ENCODE measurements at places on chromosomes 5 and 9. TPM values are rescaled to one million over a fixed set of nuclear protein-coding genes. Genes with fewer than 3 reads are reported as not detected.
A peak's percentile ranks its signal among the peaks of the same experiment; 100 is the strongest.

GRCh38 chr9:79565245-79565644, 6.5 kb upstream of the TLE4 start:
- no peak for DNase-seq

DNA sequence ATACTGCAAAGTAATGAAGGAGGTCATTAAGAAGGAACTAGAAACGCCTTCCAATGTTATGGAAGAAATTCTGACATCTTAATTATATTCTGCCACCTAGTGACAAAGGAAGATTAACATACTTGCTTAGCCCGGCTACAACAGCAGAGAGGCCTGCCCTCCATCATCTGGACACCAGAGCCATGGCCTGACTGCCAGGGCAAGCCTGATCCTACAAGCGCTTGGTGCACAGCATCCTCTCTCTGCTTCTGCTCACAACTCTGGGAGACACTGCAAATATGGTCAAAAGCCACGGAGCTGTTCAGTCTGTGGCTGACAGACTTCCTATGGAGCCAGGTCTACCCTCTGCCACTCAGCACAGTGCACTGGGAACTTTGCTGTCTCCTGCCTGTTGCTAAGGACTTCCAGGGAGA, 87.3 kb upstream of the SLC44A1 start:
- DNase-seq, result peak; percentile 65

- DNase-seq, result no peak
These were observed 157.1 kb downstream of the OLFM1 start for GRCh38 chr9:135244271-135245221.

DNA sequence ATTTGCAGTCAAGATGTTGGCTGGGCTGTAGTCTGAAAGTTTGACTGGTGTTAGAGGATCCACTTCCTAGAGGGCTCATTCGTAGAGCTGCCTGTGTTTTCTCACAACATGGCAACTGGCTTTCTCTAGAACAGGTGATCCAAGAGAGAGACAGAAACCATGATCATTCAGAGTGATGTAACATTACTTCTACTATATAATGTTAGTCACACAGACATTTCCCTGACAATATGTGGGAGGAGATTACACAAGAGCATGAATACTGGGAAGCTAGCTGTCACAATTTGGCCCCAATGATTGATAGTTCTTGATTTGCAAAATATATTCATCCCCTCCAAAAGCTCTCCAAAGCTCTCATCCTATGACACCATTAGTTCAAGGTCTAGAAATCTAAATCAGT, 10.9 kb upstream of the TMEM161B start:
- DNase-seq, result no peak

GRCh38 chr9:98807814-98808195, 335 bp downstream of the GALNT12 start:
- DNase-seq, result no peak

CYSRT1 gene
- total RNA-seq, result 1.4 TPM

- DNase-seq, result no peak
These were observed 160.3 kb upstream of the TBC1D2 start for GRCh38 chr9:98415782-98416181.

DNA sequence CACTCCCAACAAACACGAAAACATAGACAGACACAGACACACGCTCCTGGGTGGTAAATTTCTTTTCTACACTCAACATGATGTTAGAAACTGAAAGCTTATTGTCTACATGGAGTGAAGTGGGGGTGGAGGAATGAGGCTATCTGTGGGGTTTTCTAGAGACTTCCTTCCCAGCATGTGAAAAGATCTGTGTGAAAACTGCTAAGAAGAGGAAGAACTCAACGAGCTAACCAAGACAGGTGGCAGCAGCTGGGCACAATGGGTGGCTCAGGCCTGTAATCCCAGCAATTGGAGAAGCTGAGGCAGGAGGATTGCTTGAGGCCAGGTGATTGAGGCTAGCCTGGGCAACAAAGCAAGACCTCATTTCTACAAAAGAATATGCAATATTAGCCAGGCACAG, 7.6 kb downstream of the FYB1 start:
- DNase-seq, result no peak

DNA sequence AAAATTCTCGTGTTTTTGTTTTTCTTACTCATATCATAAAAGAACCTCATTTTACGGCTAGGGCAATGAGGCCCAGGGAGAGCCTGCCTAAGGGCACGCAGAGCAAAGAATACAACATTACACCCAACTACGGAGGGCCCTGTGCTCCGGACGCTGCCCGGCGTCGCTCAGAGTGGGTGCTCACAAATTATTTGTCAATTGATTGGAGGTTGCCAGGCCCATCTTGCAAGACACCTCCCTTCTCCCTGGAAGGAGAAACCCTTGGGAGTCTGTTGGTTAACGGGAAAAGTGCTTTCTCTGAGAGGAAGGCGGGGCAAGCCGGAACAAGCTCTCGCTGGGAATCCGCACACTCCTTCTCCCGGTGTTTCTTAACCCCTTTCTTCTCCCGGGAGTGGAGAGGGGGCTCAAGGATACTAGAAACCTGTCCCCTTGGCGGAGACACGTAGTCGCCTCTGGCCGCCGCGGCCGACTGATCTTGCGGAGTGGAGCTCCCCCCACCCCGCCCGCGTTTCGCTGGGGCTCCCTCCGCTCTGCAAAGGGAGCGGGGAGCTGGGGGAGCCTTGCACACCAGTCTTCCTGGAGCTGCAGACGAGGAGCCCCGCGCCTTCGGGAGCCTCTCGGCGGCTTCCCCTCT, 599.3 kb upstream of the SGCD start:
- DNase-seq, result no peak

GMCL2 gene
- total RNA-seq, result not detected

TTC23L gene
- total RNA-seq, result 0.79 TPM

SLCO4C1 gene
- total RNA-seq, result 4.2 TPM

PITX1 gene
- total RNA-seq, result 1.1 TPM

- DNase-seq, result peak; percentile 16
These were observed 126.2 kb downstream of the BASP1 start for GRCh38 chr5:17343675-17344074.

SPINK4 gene
- total RNA-seq, result not detected

DNA sequence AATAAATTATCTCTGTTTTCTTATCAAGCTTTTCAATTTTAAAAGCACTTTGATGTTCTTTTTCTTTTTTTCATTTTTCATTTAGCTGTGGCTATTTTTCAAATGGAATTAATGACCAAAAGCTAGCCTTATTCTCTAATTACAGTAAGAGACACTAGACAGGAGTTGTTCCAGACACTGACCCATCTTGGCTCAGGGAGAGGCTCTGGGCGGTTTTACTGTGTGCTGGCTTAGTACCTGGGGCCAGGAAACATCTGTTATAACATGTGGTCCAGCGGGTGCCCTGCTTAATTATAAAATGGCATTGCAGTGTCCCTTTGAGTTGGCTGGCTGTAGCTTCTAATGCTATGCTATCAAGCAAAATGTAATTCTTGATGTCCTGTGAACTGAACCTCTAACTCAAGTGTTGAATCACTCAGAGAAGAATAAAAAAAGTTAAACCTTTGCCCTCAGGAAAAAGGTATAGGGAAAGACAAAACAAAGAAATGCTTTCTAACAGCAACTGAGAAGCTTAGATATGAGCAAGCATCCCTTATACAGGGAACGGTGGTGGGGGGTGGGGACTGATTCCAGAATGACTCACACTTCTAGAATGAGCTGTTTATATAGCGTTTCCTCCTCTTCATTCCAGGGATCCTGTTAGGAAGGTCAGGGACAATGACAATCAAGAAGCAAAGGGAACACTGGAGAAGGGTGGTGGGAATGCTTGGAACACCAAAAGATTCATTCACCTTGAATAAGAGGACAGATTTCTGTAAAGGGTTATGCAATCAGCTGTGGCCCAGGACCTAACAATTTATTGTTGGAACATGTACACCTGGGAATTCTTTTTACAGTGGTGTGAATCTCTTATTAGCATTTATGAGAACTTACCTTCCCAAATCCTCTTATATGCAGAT, 58.7 kb upstream of the NFIB start:
- DNase-seq, result peak; percentile 74

GRCh38 chr5:136174021-136174659, 18.8 kb downstream of the SMIM32 start:
- DNase-seq, result peak; percentile 61

SLC22A4 gene
- 2.6 TPM for total RNA-seq

FCN2 gene
- 0.39 TPM for total RNA-seq

MCIDAS gene
- not detected for total RNA-seq

SNCAIP gene
- 12.5 TPM for total RNA-seq

DNA sequence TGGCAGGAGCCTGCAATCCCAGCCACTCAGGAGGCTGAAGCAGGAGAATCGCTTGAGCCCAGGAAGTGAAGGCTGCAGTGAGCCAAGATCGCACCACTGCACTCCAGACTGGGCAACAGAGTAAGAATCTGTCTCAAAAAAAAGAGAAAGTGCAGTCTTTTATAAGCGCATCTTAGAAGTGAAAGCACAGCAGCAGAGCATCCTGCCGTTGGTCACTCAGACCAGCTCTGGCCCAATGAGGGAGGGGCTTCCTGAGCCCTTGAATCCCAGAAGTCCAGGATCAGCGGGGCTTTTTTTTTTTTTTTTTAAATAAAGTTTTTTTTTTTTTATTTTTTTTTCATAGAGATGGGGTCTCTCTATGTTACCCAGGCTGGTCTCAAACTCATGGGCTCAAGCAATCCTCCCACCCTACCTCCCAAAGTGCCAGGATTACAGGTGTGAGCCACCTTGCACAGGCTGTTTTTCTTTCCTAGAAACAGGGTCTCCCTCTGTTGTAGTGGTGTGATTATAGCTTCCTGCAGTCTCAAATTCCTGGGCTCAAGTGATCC, 42.3 kb downstream of the NAIF1 start:
- DNase-seq, result no peak

FOXD4L6 gene
- total RNA-seq, result not detected

PAEP gene
- total RNA-seq, result not detected

LIX1 gene
- total RNA-seq, result 0.69 TPM

GRCh38 chr9:131259916-131260597, 16.3 kb downstream of the FAM78A start:
- DNase-seq, result no peak

DNA sequence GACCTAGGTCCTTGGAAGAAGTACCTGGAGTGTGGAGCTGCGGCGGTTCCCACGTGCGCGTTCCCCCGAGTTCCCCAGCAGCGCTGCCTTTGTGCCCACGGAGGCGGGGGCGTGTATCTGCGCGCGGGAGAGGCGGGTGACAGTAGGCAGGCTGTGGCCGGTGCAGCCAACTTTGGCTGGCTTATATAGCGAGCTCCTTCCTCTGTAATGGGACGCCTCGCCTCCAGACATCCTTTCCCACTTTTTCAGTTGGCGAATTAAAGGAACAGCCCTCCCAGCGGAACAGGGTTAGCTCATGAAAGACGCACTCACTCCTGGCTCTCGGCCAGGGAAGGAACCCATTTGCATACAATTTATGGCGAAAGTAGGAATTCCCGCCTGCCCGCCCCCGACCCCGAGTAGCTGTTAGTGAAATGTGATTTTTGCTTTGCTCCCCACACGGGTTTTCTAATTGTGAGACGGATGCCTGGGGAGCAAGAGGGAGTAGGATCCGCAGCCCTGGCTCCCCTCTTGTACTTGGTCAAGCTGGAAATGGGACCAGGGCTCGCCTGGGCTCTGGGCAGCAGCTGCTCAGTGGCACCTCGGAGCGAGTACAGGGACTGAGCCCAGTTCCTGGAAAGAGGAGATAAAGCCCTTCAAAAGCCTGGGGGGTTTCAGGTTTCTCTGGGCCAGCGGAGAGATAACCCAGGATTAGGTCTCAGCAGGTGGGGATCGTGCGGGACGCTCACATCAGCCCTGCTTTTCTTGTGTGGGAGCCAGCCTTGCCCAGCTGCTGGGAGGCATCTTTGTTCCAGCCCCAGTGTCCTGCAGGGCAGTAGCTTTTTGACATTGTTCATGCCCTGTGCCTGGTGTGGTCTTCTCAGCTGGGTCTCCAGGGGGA, at the start of gene TNC:
TSS of gene TNC (minus strand) at position 159 of the 880 bp plus-strand sequence. CDS start 27,139 bp downstream, outside the sequence.
- peak; percentile 64 for DNase-seq

GRCh38 chr9:134978272-134978671, 60.6 kb upstream of the FCN1 start:
- no peak for DNase-seq

- DNase-seq, result no peak
These were observed 167.0 kb upstream of the OTULINL start for GRCh38 chr5:14414656-14415023.

CCNJL gene
- 3.2 TPM for total RNA-seq

IFNB1 gene
- total RNA-seq, result not detected

SLC36A3 gene
- total RNA-seq, result not detected

- peak; percentile 32 for DNase-seq
These were observed 153.5 kb downstream of the MAT2B start for GRCh38 chr5:163658702-163659567.

GRCh38 chr5:151905557-151905961, 19.1 kb downstream of the GLRA1 start:
- DNase-seq, result no peak

DNA sequence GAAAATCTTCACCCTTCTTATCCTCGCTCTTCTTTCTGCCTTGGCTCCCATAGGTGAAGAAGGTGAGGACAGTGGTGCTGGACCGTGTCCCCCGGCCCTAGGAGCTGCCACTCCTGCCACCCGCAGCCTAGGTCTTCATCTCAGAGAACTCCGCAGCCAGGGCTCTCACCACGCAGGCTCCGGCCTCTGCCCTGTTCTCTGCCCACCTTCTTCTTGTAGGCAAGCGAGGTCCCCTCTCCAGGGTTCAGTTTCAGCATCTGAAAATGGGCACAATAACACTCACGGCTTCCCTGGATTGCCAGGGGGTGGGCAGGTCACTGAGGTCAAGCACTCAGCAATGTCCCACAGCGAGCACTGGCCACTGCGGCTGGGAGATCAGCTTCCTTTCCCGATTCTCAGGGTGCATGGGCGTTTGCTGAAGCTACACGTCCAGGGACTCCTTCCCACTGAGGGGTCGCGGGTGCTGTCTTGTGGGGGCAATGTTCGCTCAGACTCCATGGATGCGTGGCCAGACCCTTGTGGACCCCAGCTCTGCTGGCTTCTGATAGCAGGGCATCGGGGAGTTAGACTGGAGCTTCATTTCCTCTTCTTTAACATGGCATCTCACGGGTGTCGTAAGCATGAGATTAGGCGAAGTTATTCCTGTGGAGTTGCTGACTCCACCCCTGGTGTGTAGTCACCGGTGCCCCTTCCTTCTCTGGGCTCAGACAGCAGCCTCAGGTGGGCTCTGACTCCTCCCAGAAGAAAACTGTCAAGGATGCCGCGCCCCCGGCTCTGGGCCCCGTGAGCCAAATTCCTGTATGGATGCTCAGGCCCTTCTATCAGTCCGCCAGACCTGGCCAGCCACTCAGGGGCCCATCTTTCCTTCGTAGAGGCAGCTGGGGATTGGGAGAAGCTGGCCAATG, 145.1 kb upstream of the IRX2 start:
- no peak for DNase-seq

PDZD2 gene
- 34.9 TPM for total RNA-seq

NEUROG1 gene
- not detected for total RNA-seq
